Type B pancreatic cell (in vitro differentiated cells): ENCODE measurements at places on chromosomes 16 and 17. TPM values are rescaled to one million over a fixed set of nuclear protein-coding genes. Genes with fewer than 3 reads are reported as not detected.

DNA sequence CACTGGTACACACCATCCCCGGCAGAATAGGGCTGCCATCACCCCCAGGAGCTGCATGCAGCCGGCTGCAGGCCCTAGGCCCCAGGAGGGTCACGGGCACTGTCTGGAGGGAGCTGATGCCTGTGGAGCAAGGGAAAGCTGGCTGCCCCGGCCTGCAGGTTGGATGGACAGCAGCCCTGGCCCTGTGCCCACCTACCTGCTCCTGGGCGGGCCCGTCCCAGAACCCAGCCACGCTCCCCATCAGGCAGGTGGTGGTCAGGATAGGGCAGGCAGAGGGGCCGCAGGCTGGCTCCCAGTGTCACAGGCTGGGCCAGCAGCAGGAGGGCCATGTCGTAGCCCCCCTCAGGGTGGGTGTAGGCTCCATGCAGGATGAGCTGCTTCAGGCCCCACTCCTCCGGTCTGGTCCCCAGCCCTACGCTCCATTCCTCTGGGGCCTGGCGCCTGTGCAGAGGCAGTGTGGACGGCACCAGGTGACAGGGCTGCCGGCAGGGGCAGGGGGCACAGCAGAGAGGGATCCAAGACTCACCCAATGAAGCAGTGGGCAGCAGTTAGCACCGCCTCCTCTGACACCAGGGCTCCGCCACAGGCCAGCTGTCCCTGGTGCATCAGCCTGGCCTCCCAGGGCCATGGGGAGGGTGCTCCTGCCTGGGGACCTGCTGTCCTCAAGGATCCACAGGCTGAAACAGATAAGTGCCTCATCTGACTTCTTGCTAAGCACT, 4.0 kb downstream of the PRSS53 start:
- H3K4me3 ChIP-seq: no peak overlapping the region
- H3K36me3 ChIP-seq: no peaks in the 10 kb centered on the region
- no peak overlapping the region for H3K27ac ChIP-seq
- H3K27me3 ChIP-seq: no peaks in the 10 kb centered on the region

GRCh38 chr17:43645765-43646481, 15.8 kb downstream of the MEOX1 start:
- no peaks in the 10 kb centered on the region for H3K27me3 ChIP-seq
- H3K36me3 ChIP-seq: no peaks in the 10 kb centered on the region
- peaks cover 28% of the 10 kb centered on the region for H3K4me1 ChIP-seq

GRCh38 chr17:55726440-55726839, 3.8 kb upstream of the TMEM100 start:
- H3K27ac ChIP-seq: no peak overlapping the region
- peak overlapping the region; percentile 6 for H3K4me3 ChIP-seq
- H3K4me1 ChIP-seq: peaks cover 63% of the 10 kb centered on the region
- no peaks in the 10 kb centered on the region for H3K36me3 ChIP-seq
- H3K27me3 ChIP-seq: peaks cover 16% of the 10 kb centered on the region
- no peak for DNase-seq

DNA sequence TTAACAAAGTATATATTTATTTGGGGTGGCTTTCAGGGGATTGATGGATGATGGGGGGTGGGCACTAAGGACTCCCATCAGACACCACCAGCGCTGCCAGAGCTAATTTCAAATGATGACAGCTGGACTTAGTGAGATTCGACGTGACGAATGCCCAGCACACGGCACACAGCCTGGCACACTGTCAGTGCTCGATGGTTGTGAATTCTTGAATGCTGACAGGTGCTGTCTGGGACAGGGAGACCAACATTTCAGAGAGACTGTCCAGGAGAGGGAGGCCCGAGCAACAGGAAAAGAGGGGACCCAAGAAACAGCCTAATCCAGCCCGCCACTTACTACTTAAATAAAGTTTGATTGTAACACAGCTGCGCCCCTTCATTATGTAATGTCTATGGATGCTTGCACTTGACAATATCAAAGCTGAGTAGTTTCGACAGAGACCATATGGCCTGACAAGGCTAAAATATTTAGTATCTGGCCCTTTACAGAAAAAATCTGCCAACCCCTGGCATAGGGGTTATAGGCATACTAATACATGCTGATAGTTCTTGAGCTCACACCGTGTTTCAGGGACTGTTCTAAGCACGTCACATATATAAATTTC, 6.2 kb upstream of the MPRIP start:
- H3K4me3 ChIP-seq: no peak overlapping the region
- peaks cover 28% of the 10 kb centered on the region for H3K4me1 ChIP-seq
- H3K36me3 ChIP-seq: no peaks in the 10 kb centered on the region
- no peaks in the 10 kb centered on the region for H3K27me3 ChIP-seq
- no peak for DNase-seq

GRCh38 chr16:70348991-70349390, 2.3 kb downstream of the DDX19A start:
- DNase-seq: no peak
- peaks cover 11% of the 10 kb centered on the region for H3K4me1 ChIP-seq
- peaks cover 15% of the 10 kb centered on the region for H3K36me3 ChIP-seq
- H3K4me3 ChIP-seq: peak overlapping the region; percentile 34
- no peak overlapping the region for H3K27ac ChIP-seq
- no peaks in the 10 kb centered on the region for H3K27me3 ChIP-seq

GRCh38 chr17:61235827-61236197, 163.8 kb upstream of the TBX2 start:
- peaks cover 57% of the 10 kb centered on the region for H3K4me1 ChIP-seq
- H3K27me3 ChIP-seq: no peaks in the 10 kb centered on the region
- DNase-seq: no peak
- H3K36me3 ChIP-seq: peaks cover 5% of the 10 kb centered on the region

- no peaks in the 10 kb centered on the region for H3K27me3 ChIP-seq
- H3K27ac ChIP-seq: no peak overlapping the region
- H3K4me3 ChIP-seq: no peak overlapping the region
- DNase-seq: peak; percentile 34
- H3K36me3 ChIP-seq: no peaks in the 10 kb centered on the region
- no peaks in the 10 kb centered on the region for H3K4me1 ChIP-seq
These were observed 201.2 kb upstream of the HSBP1 start for GRCh38 chr16:83606486-83607030.

- peaks cover 14% of the 10 kb centered on the region for H3K4me1 ChIP-seq
- no peak overlapping the region for H3K27ac ChIP-seq
- H3K36me3 ChIP-seq: peaks cover 4% of the 10 kb centered on the region
- H3K4me3 ChIP-seq: no peak overlapping the region
- H3K27me3 ChIP-seq: peaks cover 8% of the 10 kb centered on the region
These were observed 120.7 kb upstream of the MAF start for GRCh38 chr16:79721270-79721669.

- H3K4me3 ChIP-seq: no peak overlapping the region
- no peak overlapping the region for H3K27ac ChIP-seq
- H3K4me1 ChIP-seq: peaks cover 4% of the 10 kb centered on the region
- peaks cover 12% of the 10 kb centered on the region for H3K27me3 ChIP-seq
- DNase-seq: no peak
These were observed 14.8 kb upstream of the GPATCH8 start for GRCh38 chr17:44518032-44518431.

- H3K27me3 ChIP-seq: no peaks in the 10 kb centered on the region
- H3K36me3 ChIP-seq: peaks cover 3% of the 10 kb centered on the region
- H3K4me1 ChIP-seq: peaks cover 15% of the 10 kb centered on the region
- no peak overlapping the region for H3K4me3 ChIP-seq
These were observed 16.1 kb downstream of the MRM3 start for GRCh38 chr17:798246-798645.

DNA sequence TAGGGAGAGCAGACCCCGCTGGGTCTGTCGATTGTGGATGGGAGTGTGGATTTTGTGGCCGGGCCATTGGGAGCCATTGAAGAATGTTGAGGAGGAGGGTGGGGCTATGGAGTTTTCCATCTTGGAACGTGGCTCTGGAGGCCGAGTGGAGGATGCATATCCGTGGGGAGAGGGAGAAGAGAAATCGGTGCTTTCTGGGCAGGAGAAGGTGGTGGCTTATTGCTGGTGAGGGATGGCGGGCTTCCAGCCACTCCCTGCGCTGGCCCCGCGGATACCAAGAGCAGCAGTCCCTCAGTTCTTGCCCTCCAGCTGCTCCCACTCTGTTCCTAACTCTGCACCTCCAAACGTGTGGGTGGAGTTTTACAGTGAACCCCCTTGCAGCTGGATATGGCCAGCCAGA, 162.4 kb downstream of the CMIP start:
- H3K36me3 ChIP-seq: peaks cover 10% of the 10 kb centered on the region
- no peaks in the 10 kb centered on the region for H3K27me3 ChIP-seq
- no peak for DNase-seq
- H3K4me1 ChIP-seq: peaks cover 41% of the 10 kb centered on the region

DNA sequence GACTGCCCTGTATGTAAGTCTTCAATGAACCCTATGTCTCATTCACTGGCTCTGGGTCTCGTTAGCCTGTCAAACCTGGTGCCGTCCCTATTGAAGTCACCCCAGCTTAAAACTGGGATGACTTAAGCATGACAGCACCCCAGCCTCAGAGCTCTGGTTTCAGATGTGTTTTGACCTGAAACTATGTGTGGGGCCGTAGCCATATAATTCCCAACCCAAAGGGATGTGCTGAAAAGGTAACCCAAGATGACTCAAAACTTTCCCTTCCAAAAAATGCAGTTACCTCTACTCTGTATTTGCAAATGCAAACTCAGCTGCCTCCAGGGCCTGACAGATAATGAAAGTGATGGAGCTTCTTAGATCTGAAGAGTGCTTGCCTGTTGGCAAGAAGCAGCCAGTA, 478.3 kb upstream of the ERCC4 start:
- DNase-seq: no peak
- H3K27ac ChIP-seq: no peak overlapping the region
- H3K27me3 ChIP-seq: peaks cover 4% of the 10 kb centered on the region

DNA sequence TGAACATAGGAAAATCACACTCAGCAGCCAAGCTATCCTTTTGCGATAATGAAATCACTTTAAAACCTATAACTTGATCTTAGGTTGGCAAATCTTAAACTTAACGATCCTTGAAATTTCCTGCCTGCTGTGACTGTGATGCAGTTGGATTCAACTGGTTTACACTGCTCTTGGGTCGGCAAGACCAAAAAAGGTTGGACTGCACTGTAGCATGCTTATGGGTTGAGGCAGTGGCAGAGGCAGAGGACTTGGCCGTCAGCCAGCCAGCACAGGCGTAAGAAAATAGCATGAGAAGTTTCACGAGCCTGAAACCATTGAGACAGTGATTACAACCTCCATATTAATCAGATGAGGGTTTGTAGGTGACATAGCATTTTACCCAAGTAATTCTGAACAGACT, 21.4 kb downstream of the WSB1 start:
- H3K4me3 ChIP-seq: peak overlapping the region; percentile 18
- H3K27me3 ChIP-seq: no peaks in the 10 kb centered on the region
- H3K4me1 ChIP-seq: peaks cover 5% of the 10 kb centered on the region
- DNase-seq: no peak
- peak overlapping the region; percentile 71 for H3K27ac ChIP-seq
- peaks cover 29% of the 10 kb centered on the region for H3K36me3 ChIP-seq

GRCh38 chr17:43312011-43312410, 78.2 kb upstream of the RNU2-1 start:
- peaks cover 4% of the 10 kb centered on the region for H3K4me1 ChIP-seq
- no peak overlapping the region for H3K27ac ChIP-seq
- no peak for DNase-seq
- no peaks in the 10 kb centered on the region for H3K36me3 ChIP-seq
- H3K27me3 ChIP-seq: peaks cover 5% of the 10 kb centered on the region
- no peak overlapping the region for H3K4me3 ChIP-seq

DNA sequence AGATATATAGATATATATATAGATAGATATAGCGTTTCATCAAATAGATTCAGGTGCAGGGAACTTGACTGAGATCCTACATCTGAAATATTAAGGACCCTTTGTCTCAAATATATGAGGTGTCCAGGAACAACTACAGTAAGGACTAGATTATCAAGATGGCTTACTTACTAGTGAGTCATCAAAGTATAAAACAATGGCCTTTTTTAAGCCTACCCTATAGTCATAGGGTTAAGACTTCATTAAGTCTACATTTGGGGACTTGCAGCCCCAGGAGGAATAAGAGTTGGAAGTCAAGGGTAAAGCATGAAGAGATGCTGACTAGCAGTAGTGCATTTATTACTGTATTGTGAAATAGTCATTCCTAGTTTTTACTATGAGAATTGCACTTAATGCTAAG, 1023.4 kb downstream of the CDH11 start:
- no peaks in the 10 kb centered on the region for H3K27me3 ChIP-seq
- no peaks in the 10 kb centered on the region for H3K36me3 ChIP-seq
- H3K4me1 ChIP-seq: no peaks in the 10 kb centered on the region

DNA sequence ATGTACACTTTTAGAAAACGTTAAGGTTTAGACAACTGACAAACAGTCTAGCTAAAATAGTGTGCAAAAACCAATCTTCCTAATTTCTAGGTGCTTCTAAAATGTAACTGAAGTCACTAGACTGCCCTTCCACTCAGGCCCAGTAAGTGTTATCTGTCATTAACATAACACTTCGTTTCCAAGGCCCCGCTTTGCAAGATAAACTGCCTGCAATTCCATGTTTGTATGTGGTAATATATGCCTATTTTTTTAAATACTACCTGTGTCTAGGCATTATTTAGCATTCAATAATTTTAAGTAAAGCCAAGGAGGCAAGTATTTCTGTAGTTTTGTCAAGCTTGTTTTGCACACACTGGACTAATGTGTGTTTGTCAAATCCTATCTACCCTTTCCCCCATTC, 3.2 kb downstream of the USP32 start:
- no peaks in the 10 kb centered on the region for H3K36me3 ChIP-seq
- H3K27me3 ChIP-seq: no peaks in the 10 kb centered on the region
- H3K4me1 ChIP-seq: peaks cover 65% of the 10 kb centered on the region
- no peak overlapping the region for H3K27ac ChIP-seq
- peak overlapping the region; percentile 44 for H3K4me3 ChIP-seq

- DNase-seq: no peak
- peaks cover 42% of the 10 kb centered on the region for H3K4me1 ChIP-seq
- H3K27ac ChIP-seq: no peak overlapping the region
- no peaks in the 10 kb centered on the region for H3K27me3 ChIP-seq
- H3K4me3 ChIP-seq: no peak overlapping the region
These were observed 199.8 kb upstream of the CHMP6 start for GRCh38 chr17:80791758-80792284.

Gene NATD1
- total RNA-seq: 9.8 and 10.7 TPM in 2 replicates

Gene CACNG5
- total RNA-seq: 0.68 TPM in 1 of 2 replicates, not detected in the other

Gene TP53TG3
- total RNA-seq: not detected in 2 replicates

Gene PMP22
- 5.8 and 16.2 TPM in 2 replicates for total RNA-seq

Gene UBE2I
- 157 and 170 TPM in 2 replicates for total RNA-seq

Gene ZNF689
- total RNA-seq: 8.1 and 14.9 TPM in 2 replicates

Gene NPIPA8
- total RNA-seq: 0.31 TPM in 1 of 2 replicates, not detected in the other

Gene RAPGEFL1
- total RNA-seq: 9.9 and 18.6 TPM in 2 replicates

Gene NR1D1
- total RNA-seq: 5.7 and 9.5 TPM in 2 replicates

Gene KRTAP2-1
- total RNA-seq: not detected in 2 replicates

Gene LGALS9B
- total RNA-seq: 0.29 and 0.36 TPM in 2 replicates

Gene TSPAN10
- 1.4 and 3.0 TPM in 2 replicates for total RNA-seq

Gene MRPL28
- total RNA-seq: 69.6 and 75.3 TPM in 2 replicates

Gene MYH8
- 0.05 and 0.68 TPM in 2 replicates for total RNA-seq
